ENCODE measurements at places on chromosomes 5 and 9.

DNA sequence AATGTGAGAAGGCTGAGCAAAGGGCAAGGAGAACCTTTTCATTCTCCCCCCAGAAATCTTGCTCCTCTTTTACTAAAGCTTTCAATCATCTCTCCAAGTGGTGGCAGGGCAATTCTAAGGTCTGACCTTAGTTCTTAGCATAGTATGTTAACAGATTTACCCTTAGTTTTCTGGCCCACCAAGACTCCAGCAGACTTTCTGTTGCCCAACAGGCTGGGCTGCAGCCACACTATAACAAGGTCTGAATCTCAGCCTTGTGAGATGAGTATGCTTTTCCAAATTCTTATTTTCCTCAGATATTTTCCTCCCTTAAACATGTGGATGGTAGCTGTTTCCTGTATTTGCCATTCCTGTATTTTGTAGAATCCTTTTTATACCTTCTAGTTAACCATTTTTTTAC lies 69.5 kb downstream of the NIPBL start:
- DNase-seq = no peak

DNA sequence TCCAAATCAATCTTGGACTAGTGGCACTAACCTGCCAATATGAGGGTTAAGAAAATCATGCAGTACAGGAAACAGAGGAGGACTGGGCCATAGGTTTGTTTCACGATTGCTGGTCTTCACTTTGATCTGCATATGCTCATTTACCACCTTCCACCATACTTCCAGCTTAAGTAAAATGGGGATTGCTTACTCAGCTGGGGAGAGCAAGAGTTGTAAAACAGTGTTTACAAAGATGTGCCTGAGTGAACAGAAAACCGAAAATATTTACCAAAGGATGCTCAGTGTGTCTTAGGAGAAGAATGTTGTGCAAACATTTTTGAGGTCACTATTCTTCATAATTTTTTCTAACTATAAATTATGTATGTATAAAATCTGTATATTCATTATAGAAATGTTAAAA lies 65.1 kb upstream of the DNAH5 start:
- DNase-seq = no peak

DNA sequence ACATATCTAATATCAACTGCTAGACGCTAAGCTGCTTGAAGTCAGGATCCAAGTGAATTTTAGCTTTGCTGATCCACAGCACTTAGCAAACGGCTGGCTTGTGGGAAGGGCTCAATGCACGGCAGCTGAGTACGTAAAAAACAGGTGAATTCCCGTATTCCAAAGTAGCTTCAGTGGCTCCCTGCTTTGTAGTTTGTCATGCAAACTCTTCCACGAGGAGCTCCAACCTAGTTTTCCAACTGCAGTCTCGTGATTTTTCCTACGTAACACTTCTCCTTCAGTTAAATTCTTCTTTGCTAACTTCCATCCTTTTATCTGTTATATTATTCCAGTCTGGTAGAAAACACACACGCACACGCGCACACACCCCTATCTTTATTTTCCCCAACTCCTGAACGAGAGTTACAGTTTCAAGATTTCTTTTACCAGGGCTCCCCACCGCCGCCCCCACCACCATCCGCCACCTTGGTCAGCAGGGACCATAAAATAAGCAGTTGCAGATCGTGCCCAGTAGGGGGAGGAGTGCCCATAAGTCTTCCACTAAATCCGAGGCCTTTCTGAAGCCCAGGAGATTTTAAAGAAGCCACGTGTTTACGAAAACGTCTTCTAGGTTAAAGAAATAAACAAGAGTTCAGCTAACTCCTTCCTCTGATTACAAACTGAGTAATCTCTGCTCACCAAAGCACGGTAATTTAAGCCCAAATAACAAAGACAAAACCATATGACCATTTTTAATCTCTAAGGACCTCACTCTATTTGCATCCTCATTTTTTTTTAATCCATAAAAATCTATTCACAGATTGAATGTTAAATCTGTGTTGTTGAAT lies 34.8 kb upstream of the TRIO start:
- peak; percentile 4 for DNase-seq

GRCh38 chr5:153700940-153701339 lies 210.5 kb downstream of the GRIA1 start:
- DNase-seq = no peak

- DNase-seq = no peak
These were observed 16.1 kb downstream of the FBP1 start for GRCh38 chr9:94623253-94623652.

DNA sequence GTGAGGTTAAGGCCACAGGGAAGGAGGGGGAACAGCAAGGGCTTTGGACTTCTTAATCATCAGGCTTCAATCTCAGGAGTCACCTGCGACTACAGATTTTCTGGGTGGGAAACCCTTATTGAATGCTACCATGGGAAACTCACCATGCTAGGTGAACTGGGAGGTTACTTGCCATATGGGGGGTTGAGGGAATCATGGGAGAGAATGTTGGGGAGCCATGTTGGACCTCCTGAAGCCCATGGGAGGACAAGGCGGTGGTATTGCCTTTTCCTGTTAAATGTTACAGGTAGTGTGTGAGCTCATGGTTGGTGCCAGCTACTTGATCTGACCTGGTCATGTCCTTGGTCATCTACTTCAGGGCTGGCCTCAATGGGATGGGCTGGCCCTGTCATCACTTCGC lies 31.4 kb downstream of the NEUROG1 start:
- DNase-seq = no peak

DNA sequence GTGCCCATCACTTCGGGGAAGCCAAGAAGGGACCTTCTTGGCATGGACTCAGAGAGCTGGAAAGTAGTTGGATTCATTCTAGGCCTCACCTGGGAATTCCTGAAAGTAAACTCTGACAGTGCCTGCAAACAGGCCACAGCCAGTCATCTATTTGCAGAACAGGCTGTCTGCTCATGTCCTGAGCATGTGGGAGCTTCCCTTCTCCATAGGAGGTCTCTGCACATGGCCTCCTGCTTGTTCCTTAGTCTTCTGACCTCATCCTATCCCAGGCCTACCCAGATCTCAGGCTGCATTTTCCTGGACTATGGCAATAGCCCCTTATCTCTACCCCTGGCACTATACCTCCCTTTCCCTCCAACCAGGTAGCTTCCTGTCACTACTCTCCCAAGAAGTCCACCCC lies 67.2 kb upstream of the FSTL4 start:
- DNase-seq = no peak

DNA sequence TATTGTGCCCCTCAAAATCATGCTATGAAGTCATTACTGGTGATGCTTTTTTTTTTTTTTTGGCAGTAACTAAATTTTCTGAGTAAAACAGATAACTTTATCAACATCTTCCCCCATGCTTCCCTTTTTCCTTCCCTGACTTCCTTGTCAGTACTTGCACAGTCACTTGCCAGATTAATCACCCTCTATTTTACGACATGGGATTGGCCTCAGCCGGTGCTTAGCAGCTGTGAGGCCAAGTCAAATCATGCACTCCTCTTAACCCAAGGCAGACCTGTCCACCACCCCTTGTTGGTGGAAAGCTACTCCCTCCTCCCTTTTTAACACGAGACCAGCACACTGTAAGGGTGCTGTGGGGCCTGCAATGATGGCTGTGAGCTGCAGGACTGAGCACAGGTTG lies 118.0 kb upstream of the OTULINL start:
- DNase-seq = no peak

- DNase-seq = no peak
These were observed 26.8 kb upstream of the TNFAIP8 start for GRCh38 chr5:119328753-119329602.

- DNase-seq = no peak
These were observed 223.3 kb upstream of the IRX1 start for GRCh38 chr5:3372289-3372688.

GRCh38 chr5:132751971-132752580 lies 4.8 kb downstream of the CCNI2 start:
- DNase-seq = no peak

GRCh38 chr9:81558091-81558830 lies 131.1 kb downstream of the TLE1 start:
- DNase-seq = no peak

DNA sequence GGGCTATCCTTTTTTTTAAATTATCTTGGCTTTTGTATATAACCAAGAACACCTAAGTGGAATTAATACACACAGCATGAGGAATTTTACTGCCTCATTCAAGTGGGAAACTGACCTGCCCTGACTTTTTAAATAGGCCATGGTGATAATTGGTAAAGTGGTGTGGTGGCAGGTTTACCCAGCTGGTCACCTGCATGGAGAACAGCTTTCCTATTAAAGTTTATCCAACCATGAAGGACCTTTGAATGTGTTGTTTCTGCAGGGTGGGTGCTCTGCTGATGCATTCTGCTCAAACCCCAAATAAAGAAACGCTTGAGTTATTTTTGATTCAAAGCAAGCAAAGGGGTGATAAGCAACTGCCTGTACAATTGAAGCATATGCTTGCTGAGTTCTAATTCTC lies 261.0 kb upstream of the GRIN3A start:
- no peak for DNase-seq

DNA sequence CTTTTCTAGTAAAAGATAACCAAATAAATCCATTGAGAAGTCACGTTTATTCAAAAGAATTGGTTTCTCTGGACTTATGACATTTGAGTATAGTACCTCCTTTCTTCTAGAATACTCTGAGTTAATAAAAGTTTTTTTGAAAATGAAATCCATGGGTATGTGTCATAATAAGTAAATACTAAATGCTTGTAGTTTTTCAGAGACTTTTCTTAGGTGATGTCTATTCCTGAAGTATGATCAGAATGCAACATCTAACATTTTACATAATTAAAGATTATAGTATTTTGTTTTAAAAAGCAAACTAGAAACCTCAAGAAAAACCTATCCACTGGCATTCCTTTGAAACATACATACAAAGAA lies 63.2 kb downstream of the NFIB start:
- DNase-seq = no peak

All from hypothalamus (tissue), 51 donors.